ENCODE measurements at places on chromosomes 7 and 10. TPM values are rescaled to one million over a fixed set of nuclear protein-coding genes. Genes with fewer than 3 reads are reported as not detected.

- DNase-seq: no peak
These were observed 89.4 kb downstream of the SORCS1 start for GRCh38 chr10:107075117-107075516.

- no peak for DNase-seq
These were observed 37.9 kb downstream of the ADAM12 start for GRCh38 chr10:126350216-126350992.

GRCh38 chr7:4225881-4226523, 456.1 kb upstream of the FOXK1 start:
- DNase-seq: no peak

RBP3 gene
- total RNA-seq: not detected

RRP12 gene
- total RNA-seq: 41.9 TPM

RP9 gene
- 17.5 TPM for total RNA-seq

DNA sequence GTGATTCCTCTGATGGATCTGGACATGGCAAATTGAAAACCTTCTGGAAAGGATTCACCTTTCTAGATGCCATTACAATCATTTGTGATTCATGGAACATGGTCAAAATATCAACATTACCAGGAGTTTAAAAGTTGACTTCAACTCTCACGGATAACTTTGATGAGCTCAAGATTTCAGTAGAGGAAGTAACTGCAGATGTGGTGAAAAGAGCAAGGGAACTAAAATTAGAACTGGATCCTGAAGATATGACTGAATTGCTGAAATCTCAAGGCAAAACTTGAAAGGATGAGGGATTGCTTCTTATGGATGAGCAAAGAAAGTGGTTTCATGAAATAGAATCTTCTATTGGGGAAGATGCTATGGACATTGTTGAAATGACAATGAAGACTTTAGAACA, 293.6 kb downstream of the ARHGAP12 start:
- DNase-seq: no peak

GRCh38 chr10:17003651-17004286, 125.8 kb downstream of the CUBN start:
- DNase-seq: no peak

DNA sequence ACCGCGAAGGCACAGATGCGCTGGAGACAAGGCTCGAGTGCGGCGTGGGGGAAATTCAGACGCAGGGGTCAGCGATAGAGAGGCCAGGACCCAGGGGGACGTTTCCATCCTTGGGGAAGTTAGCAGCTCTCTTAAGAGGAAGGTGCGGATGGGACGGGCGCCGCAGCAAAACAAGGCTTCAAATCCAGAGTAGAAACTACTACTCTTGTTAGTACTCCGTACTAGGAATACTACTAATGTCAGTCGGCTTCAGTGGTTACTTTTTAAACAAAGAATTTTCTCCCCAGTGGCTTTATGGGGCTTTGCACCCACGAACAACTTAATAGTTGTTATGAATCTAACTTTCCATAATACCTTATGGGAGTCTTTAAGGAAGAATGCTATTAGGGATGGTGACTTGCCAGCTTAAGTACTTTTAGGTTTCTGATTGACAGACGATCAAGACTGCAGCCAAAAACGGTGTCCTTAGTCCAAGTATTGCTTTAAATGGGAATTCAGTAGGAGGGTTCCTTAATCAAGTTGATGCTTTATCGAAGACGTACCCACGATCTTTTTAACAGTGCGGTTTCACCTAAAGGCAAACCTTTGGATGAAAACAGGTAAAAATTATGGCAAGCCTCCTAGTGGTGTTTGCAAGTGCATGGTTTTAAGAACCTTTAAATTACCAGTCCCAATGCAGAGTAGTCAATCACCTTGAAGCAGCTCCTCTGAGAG, 812 bp upstream of the IDE start:
- DNase-seq: no peak

GRCh38 chr10:72695496-72695895, 3.6 kb downstream of the MCU start:
- no peak for DNase-seq

GRCh38 chr10:46229144-46229563, 57.6 kb upstream of the ANTXRL start:
- no peak for DNase-seq

GRCh38 chr7:134891262-134891695, 95.0 kb upstream of the AGBL3 start:
- DNase-seq: peak; percentile 42

SMKR1 gene
- 2.5 TPM for total RNA-seq

CRYGN gene
- total RNA-seq: 9.4 TPM

DNA sequence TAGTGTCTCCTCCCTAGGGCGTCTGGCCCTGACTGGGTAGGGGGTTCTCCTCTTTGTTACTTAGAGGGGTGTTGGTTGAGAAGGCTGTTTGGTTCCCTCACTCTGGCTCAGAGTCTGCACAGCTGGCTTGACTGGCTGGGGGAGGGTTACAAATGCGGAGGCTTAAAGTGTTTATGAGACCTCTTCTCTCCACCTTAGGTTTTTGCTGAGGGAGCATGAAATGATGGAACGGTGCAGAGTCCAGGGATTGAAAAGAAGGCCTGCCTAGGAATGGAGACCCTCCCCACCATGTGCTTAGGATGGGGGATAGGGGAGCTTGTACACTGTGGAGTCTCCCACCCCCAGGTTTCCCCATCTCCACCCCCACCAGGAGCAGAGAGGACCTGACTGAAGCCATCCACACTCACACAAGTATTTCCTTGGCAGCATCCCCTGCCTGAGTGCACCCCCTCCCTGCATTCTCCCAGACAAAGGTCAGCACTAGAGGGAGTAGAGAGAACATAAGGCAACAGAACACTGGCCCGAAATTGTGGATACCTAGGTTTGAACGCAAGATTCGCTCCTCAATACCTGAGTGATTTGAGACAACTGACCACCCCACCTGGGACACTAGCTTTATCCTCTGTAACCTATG, 1.7 kb upstream of the LDB1 start:
- no peak for DNase-seq

- DNase-seq: no peak
These were observed 23.2 kb downstream of the UNCX start for GRCh38 chr7:1255817-1256340.

TMEM229A gene
- 0.59 TPM for total RNA-seq

ANKRD2 gene
- 0.24 TPM for total RNA-seq

DNA sequence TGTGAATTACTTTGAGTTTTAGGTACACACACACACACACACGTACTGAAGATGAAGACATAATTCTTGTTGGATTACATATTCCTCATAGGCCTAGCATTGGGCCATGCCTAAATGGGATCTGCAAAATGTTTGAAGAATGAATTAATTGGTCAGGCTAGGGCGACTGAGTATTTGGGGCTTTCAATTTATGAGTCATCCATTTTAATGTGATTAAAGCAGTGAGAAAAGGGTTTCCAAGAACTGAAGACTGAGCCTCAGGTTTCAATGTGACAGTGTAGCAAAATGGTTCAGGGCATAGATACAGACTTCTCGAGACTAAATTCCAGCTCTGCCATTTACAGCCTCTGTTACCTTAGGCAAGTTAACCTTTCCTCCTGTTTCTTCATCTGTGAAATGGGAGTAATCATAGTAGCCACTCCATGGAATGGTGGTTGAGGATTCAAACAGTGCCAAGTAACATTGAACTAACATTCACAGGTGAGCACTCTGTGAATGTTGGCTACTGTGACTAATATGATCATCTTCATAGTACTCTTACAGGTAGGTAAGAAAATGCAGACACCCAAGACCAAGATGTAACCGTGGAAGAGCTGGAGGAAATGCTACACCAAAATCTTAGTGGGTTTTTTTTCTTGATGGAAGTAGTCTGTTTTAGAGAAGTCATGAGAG, 7.6 kb downstream of the BPGM start:
- no peak for DNase-seq

- DNase-seq: no peak
These were observed 33.4 kb upstream of the AFAP1L2 start for GRCh38 chr10:114437473-114438292.

- peak; percentile 34 for DNase-seq
These were observed 199.8 kb downstream of the EBF3 start for GRCh38 chr10:129764011-129764900.

HSPA12A gene
- total RNA-seq: 10.7 TPM

Data from mesothelial cell of epicardium (in vitro differentiated cells).